ENCODE measurements at places on chromosomes 3 and 15.

DNA sequence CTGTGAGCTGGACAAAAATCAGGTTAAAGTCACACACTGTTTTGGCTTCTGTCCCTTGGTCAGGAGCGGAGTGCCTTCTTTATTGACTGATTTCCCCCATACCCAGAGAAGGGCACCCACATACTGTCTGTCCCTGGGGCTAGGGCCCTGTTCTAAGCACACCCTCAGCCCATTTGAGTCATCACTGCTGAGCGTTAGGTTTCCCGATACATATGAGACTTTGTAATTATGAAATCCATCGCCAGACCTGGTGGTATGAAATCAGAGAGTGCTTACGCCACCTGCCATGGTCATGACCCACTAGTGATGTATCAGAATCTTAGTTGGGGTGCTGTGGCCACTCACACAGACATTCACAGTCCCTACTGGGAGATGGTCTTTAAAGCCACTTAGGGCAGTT lies 96.8 kb downstream of the CHDH start:
- no peak for DNase-seq

DNA sequence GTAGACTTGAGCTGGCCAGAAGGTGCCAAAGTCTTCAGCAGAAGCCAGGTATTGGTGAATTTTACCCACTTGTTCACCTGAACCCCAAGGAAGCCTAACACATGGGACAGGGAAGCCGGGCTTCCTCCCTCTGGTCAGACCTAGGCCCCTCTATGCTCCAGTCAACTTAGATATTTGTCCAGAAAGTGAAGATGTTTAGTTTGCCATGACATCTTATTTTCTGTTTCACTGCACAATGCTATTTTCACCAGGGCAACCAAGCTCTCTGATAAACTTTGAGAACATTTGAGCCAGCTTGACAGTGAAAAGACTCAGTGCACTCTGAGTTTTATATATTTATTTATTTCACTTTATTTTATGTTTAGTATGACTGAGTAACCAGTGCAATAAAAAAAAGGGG lies 71.0 kb downstream of the SOX14 start:
- DNase-seq: no peak

DNA sequence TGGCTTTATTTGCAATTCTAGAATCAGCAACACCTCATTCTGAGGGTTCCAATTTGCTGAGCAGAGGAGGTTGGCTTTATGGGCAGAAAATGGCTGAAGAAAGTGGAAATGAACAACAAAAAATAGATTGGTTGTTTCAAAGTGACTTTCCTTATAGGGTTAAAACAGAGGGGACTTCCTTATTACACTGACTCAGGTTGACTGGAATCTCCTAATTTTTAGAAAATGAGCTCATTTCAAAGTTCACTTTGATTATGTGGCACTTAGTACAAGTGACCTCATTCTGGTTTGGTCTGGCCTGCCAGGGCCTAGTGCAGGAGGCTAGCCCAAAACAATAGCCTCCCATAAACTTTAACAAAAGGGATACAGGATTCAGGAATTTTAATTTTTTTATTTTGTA lies 41.4 kb downstream of the NFKBIZ start:
- no peak for DNase-seq

- DNase-seq: no peak
Measured at GRCh38 chr15:69823223-69823907, 274.4 kb downstream of the TLE3 start.

DNA sequence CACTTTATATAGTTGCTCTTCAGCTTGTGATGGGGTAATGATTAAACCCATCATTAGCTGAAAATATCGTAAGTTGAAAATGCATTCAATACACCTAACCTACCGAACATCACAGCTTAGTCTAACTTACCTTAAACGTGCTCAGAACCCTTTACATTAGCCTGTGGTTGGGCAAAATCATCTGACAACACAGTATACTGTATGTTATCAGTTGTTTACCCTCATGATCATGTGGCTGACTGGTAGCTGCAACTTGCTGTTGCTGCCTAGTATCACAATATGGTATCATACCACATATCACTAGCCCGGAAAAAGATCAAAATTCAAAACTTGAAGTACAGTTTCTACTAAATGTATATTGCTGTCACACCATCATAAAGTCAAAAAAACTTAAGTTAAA lies 9.5 kb downstream of the ZNF280D start:
- no peak for DNase-seq

- DNase-seq: no peak
Measured at GRCh38 chr15:57580866-57581265, 10.8 kb upstream of the MYZAP start.

GRCh38 chr3:161314836-161315395 lies 56.4 kb downstream of the SPTSSB start:
- no peak for DNase-seq

DNA sequence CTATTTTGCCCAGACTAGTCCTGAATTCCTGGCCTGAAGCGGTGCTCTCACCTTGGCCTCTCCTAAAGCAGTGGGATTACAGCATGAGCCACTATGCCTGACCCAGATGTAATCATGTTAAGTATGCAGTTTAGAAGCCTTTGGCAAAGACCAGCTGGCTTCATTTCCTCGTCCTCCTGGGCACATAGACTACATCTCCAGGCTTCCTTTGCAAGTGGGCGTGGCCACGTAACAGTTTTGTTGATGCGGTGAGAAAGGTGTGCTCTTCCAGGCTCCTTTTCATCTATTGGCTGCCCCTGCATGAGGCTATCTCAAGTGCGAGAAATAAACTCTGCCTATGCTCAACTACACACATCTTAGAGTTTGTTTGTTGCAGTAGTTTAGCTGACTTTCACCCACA lies 13.0 kb downstream of the SV2B start:
- no peak for DNase-seq

- DNase-seq: no peak
Measured at GRCh38 chr15:88022716-88023115, 233.8 kb downstream of the NTRK3 start.

All from activated CD8-positive, alpha-beta memory T cell treated with anti-CD3 and anti-CD28 coated beads for 1 hour (primary cell).